ENCODE measurements at places on chromosomes 7 and 10.
A peak's percentile ranks its signal among the peaks of the same experiment; 100 is the strongest.

DNA sequence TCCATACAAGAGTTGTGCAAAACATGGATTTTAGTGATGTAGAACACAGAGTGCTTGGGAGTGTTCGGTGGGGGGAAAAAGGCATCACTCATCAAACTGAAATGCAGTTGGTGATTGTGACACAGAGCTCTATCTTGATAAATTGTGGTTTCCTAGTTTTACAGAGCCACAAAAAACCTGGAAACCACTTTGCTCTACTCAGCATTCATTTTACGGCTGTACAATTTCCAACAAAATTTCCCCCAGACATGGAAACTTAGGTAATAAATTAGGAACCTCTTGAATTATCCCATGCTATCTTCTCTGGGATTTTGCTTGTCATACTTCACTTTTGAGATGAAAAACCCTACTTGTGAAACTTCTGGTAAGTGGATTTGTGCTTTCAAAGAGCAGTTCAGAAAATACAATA lies 614.9 kb upstream of the FZD8 start:
- DNase-seq, result no peak

GRCh38 chr10:81848514-81848913 lies 26.5 kb upstream of the NRG3 start:
- no peak for DNase-seq

DNA sequence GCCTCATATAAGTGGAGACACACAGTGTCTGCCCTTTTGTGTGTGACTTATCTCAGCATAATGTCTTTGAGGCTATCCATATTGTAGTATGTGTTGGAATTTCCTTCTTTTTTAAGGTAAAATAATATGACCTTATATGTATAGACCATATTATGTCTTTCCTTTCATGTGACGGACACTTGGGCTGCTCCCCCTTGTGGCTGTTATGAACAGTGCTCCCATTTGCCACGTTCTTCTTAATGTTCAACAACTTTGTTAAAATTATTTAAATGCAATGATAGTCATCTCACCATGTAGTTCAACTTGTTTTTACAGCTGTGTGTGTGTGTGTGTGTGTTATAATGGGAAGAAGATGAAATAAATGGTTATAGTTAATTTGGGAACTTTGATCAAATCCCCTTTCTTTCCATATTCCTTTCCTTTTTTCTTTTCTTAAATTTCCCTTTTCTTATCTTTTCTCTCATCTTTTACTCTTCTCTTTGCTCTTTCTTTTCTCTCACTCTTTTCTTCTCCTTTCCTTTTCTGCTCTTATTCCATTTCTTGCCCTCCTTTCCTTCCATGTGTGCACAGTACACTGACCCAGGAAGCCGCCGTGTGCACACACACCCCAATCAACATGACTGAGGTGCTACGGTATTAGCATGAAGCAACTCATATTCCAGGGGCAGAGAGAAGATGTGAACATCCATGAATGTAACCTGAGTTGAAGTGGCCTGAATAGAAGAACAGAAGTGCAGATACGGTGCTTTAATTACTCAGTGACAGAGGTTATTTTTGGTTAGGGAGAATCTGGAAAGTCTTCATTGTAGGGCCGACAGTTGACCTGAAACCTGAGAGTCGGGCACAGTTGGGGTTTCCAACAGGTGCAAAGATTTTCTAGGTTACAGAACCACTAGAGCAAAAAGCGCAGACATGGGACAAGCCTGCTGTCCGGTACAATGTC lies 596.6 kb downstream of the SDK1 start:
- no peak for DNase-seq

- no peak for DNase-seq
Observed at GRCh38 chr10:131724169-131724545, 176.7 kb upstream of the PPP2R2D start.

GRCh38 chr10:102157224-102157623 lies 5.0 kb downstream of the NOLC1 start:
- no peak for DNase-seq

DNA sequence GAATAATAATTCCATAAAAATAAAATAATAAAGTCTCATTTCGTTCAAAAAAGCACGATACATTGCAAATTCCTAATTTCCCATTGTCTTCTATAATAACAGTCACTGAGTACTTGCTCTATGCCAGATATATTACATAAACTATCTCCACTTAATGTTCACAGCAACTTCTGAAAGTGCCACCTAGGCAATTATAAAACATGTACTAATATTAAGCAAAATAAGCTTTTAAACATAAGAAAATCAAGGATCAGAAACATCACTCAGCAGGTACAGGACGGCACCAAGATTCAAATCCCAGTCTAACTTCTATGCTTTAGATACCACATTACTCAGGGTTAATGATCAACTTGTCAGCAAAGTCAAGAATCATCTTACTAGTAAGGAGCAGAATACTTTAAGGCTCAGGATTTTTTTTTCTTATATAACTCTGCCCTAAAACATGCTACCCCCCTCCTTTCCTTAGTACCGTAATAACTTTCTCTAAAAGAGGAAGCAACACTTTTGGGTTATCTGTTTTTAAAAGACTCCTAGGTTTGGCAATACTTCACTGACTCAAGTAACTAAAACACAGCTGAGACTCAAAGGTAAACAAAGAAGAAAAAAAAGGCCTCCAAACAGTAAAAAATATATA lies 51.3 kb downstream of the USP6NL start:
- no peak for DNase-seq

GRCh38 chr10:34075254-34075926 lies 739.7 kb downstream of the PARD3 start:
- DNase-seq, result no peak

DNA sequence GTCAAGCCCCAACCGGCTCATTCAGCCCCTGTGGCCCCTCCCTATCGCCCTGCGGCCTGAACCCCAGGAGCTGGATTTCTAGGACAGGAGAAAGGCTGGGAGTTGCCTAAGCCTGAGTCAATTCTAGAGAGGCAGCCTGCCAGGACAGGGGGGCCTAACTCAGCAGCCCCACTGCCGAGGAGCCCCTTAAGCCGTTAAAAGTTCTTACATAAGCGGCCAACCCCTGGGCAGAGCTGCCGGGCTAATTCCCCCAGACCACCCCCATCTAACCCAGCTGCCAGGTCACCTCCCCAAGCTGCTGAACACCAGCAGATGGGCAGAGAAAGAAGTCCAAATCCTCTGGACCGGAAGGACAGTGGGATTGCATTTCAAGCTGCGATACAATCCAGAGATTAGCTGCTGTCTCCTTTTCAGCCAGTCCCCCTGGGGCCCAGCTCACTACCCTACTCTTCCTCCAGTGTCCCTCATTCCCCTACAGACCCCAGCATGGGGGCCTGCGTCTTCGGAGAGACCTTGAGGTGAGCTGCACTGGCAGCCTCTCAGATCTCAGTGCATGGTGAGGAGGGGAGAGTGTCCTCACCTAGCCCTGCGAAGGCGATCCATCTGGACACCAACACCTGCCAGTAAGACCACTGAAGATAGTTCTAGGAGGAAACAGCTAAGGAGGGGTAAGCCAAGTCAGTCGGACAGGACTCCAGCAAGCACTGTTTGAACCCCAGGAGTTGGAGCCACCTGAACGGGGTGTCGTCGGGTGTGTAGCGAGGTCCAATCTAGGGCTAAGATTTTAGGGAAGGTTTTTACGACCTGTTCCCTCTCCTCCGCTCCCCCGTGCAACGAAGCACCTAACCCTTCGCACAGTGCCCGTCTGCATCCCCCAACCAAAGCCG lies 830 bp downstream of the IMPDH1 start:
- DNase-seq, result peak; percentile 73

DNA sequence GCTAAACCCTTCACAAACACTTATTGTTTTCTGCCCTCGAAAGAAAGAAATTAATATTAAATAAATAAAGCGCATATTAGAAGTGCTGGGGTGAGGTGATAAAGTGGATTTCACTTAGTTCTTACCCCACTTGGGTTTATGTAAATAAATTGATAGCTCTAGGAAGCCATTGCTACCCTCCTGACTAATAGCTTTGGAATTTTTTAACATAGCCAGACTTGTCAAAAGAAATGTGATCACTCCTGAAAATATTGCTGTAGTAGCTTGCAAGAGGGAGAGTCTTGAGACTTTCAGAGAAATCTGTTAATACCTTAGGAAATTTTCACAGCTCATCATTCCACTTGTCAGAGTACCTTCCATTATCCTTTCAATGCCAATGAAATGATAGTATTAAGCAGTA lies 7.6 kb downstream of the ARL5B start:
- no peak for DNase-seq

DNA sequence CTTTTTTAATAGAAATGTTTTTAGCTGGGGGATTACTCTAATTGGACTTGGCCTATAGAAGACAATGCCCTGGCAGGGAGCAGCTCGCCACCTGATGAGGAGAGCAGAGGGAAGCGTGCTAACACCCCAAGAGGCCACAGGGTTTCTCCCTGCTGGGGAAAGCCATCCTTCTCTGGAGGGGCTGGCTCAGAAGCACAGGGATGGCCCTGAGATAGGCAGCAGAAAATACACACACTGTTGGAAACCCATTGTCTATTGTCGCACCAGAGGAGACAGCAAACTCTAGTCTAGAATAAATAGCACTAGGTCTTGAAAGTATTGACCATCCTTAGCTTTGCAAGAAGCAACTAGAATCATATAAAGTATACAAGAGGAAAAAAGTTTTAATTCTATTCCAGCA lies 5.4 kb downstream of the COBL start:
- DNase-seq, result no peak

DNA sequence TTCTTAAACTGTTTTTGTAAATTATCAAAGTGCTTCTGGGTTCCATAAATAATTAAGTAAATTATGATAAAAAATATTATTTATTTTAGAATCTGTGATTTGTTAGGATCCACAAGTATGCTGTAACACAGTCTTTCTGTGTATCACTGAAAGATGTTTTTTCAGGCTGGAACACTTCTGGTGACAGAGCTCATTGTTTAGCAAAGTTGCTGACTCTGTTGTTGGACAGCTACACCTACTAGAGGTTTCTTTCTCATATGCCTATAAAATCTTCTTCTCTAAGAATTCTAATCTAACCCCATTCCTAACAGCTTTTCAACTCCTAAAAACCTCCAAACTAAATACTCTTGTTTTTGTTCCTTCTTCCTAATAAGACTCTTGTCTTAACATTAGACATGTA lies 176.8 kb downstream of the THSD7A start:
- DNase-seq, result no peak

- DNase-seq, result no peak
Observed at GRCh38 chr7:100753750-100754149, 20.4 kb downstream of the ZAN start.

DNA sequence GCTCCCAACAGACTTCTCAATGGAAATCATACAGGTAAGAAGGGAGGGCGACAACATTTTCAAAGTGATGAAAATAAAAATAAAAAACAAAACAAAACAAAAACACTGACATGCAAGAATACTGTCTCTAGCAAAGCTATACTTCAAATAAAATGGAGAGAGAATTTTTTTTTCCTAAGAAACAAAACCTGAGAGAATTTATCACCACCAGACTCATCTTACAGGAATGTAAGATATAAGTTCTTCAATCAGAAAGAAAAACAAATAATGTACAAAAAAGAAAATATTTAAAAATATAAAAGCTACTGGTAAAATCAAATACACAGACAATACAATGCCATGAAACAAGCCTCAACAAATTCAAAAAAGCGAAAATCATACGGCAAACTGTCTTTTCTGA lies 113.2 kb downstream of the NRBF2 start:
- DNase-seq, result no peak

DNA sequence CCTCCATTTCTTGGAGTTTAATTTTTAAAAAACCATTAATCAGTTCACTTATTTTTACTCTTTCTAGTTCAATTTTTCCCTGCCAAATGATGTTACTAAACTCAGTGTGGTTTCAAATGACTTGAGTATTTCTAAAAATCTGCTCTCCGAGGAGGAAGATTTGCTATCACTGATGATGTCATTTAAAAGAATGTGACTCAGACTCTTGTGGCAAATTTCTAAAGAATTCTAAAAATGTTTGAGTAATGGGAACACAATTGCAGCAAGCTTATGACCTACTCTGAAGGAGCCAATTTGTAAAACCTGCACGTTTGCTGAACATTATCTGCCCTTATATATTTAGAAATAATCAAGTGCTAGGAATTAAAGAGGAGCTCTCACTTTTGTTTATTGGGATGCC lies 88.6 kb downstream of the SPAG6 start:
- no peak for DNase-seq

DNA sequence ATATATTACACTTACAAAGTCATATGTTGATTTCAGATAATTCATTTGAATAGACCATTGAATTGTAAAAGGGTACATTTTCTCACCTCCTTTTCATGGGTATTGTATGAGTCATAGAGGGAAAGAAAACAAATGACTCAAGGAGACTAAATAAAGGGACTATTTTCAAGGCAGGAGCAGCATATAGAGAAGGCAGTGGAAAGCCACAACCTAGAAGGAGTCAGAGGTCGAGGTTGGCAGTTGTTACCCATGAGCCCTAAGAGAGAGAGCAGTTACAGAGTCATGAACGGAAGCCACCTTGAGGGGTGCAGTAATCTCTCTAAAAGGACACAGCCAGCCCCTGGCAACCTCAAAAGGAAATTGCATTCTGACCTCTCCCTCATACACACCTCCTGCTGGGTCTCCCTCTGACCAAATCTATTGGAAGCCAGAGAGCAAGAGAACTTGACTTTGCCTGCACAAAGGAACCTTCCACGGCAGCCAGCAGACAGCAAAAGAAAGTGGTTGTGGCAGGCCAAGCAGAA lies 137.9 kb downstream of the GRM8 start:
- DNase-seq, result no peak

DNA sequence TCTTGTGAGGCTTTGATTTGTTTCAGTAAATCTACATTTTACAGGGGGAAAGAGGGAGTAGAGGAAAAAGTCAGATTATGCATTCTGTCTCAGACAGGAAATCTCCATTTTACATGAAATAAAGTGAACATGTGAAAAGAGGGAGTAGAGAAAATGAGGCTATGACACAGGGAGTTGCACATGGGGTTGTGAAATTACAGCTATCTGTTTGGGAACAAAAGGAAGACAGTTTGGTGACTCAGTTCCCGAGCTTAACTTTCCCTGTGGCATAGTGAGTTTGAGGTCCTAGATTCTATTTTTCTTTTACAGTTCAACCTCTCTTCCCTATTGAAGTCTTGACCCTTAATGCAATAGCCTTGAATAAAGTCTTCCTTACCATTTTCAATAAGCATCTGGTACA lies 63.2 kb upstream of the AGR3 start:
- DNase-seq, result no peak

GRCh38 chr10:6770846-6771245 lies 190.8 kb upstream of the PRKCQ start:
- no peak for DNase-seq

DNA sequence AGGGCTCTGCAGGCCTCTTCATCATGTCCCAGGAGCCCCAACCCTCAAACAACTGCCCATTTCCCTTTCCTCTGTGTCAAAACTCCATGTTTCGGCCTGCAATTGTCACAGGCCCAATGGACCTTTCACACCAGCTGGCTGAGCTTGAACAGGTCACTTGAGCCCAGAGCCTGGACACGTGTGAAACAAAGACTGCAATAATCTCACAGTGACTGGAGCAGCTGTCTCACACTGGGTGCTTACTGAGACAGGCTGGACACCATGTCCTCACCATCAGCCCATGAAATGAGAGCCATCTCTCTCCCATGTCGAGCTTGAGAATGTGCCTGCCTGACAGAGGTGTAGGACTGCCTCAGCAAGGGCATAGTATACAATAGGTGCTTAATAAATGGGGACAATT lies 19.5 kb upstream of the EIF5AL1 start:
- DNase-seq, result no peak

- no peak for DNase-seq
Observed at GRCh38 chr7:43454936-43455518, 127.9 kb upstream of the STK17A start.
